ENCODE measurements at places on chromosomes 4 and X. TPM values are rescaled to one million over a fixed set of nuclear protein-coding genes. Genes with fewer than 3 reads are reported as not detected.

DNA sequence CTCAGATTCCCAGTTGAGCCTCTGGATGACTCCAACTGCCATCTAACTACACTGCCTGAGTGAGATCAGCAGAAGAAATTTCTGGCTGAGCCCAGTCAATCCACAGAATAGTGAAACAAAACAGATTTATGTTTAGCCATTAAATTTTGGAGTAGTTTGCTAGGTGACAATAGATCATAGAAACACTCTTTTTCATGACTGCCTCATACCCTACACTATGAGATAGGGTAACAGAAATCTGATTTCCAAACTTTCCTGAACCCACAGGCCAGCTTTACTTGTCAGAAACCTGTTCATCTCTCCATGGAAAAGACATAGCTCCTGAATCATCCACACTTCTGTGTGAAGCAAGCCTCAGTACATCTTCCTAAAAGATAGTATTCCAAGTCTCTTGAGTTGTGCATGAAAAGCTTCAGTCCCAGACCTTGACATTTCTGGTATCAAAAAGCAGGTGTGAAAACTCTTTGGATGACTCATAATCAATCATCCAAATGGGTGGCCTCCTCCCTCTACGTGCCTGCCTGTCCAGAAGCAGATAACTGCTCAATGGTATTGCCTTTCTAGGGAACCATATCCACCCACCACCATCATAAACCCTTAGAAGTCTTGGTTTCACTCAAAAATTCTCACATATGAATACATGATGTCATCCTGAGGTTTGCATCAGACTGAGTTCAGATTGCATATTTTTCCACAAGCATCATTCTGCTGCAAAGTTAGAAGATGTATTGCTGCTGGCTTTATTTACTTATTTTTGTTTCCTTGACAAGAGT, 47.5 kb upstream of the RAP2C start:
- DNase-seq, result no peak

- DNase-seq, result no peak
Measured at GRCh38 chr4:158610790-158611189, 60.9 kb downstream of the C4orf46 start.

DNA sequence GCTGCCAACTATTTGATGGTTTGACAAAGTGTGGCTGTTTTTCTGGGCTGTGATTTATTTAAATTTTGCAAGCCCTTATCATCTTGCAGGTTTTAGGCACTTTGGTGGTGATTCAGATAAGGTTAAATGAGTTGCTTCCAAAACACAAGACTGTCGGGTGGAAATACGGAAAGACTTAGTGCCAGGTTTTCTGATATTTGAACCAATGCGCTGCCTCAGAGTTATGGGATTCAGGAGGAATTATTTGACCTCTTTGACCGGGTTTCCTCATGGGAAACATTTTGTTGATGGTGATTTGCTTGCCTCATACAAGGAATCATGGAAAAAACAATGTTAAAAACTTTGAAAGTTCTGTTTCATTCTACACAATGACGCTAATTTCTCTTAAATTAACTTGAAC, 136.1 kb upstream of the MAP9 start:
- no peak for DNase-seq

DNA sequence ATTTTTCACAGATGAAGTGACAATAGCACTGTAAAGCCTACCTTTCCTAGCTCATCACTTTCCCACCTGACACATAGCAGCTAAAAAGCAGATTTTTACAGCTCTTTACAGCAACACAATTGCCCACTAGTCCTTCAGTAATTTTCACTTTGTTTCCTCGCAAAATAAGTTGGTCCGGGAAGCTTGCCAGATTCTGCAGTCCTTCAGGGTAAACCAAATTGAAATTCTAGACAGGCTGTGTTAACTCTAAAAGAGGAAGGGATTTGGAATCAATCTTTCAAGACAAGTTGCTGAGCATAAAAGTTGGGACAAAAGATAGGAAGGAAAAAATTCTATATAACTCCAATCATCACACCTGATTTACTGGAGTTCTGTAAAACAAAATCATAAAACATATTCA, 8.7 kb downstream of the C1QTNF7 start:
- DNase-seq, result no peak

- DNase-seq, result no peak
Measured at GRCh38 chrX:38880296-38880854, 79.1 kb downstream of the MID1IP1 start.

DNA sequence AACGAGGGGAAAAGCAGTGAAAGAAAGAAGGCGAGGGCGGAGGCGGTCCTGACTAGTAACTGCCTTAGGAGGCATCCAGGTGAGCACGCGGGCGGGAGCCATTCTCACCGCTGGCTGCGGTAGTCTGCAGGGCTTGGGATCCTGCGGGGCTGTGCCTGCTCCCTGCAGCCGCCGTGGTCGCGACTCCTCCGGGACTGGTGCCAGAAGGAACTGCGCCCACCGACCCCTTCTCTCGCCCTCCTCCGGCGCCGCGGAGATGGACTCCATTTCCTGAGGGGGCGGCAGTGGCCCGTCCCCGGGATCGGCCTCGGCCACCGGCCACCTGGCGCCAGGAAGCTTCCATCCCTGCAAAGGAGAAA, 543 bp downstream of the NFXL1 start:
- DNase-seq, result no peak

GRCh38 chrX:21821875-21822274, 17.5 kb upstream of the MBTPS2 start:
- no peak for DNase-seq

DNA sequence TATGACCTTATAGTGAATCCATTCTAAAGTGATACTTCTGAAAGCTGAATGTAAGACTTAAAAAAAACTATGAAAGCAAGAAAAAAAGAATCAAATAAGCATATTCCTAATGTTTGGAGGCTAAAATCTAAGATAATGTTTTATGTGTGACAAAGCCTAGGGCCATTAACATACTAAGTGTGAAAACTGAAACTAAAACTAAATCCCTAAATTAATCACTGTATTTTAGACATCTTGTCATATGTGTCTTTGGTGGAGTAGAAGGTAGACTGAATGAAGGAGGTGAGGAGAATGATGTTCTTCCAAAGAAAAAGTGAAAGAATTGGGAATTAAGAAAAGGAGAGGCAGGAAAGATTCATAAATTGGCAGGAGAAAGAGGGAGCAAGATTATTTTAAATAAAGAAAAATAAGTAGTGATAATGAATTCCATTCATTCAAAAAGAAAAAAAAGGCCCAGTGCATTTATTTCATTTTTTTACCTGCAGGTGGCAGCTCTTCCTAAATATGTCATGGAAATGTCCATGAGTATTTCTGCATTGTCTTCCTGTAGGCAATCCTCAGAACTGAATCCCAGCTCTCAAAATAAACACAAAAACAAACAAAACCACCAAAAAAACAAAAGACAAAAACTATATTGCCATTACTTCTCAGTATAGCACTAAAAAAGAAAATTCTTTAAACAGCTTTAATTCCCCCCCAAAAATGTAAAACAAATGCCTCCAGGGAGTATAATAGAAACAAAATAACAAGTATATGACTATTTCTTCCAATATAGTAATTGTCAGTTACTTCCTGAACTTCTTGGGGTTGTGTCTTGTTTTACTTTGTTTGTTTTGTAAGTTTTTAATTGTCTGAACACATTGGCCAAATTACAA, 17.0 kb upstream of the AP1AR start:
- DNase-seq, result no peak

DNA sequence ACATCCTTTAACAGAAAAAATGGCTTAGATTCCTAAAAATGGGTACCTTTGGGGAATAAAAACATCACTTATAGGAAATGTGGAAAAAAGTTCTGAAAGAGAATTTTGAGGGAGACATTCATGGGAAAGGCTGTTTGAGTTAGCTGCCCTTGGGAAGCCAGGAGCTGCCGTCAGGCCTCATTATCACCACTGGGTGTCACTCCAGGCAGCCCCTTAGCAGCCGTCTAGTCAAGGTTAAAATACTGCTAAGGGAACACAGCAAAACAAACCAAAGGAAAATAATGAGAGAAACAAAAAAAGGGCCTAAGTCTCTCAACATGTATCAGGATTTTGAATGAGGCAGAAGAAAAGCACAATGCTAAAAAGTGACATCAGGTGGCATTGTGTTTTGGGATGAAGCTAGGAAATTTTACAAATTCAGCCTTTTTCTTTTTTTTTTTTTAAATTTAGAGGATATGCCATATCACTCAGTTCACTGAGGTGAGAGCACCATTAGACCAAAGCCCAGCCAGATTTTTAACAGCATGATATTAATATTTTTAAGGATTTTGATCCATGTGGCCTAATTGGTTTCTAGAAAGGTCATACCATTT, 235.3 kb downstream of the GPAT3 start:
- DNase-seq, result no peak

GRCh38 chr4:182142176-182143085, 100.8 kb upstream of the TENM3 start:
- no peak for DNase-seq

GRCh38 chr4:141126769-141127168, 6.5 kb downstream of the RNF150 start:
- no peak for DNase-seq

DNA sequence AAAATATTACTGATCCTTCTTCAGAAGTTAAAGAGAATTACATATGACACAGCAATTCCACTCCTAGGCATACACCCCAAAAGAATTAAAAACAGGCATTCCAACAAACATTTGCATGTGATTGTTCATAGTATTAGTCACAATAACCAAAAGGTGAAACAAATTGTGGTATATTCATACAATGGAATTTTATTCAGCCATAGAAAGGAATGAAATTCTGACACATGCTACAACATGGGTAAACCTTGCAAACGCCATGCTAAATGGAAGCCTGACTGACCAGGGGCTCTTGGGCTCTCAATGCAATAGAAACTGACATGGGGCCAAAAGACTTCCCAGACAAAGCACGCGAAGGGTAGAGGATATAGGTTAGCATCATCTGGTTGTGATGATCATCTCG, 62.1 kb upstream of the S100G start:
- no peak for DNase-seq

DNA sequence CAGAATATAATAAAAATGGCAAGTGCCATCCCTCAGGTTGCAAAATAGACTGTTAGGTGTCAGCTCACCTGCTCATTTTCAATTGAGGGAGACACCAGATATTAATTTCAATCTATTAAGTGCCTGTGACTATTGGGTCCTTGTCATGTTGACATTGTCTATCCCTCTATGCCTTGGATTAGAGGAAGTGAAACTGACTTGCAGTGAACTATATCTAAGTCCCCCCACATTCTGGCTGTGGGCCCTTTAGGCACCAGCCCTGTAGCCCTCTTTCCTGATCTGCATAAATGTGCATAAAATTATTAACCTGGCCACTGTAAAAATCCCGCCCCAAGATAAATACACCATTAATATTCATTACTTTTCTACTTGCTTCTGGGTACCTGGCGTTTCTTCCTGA, 293.0 kb upstream of the CLNK start:
- DNase-seq, result no peak

DNA sequence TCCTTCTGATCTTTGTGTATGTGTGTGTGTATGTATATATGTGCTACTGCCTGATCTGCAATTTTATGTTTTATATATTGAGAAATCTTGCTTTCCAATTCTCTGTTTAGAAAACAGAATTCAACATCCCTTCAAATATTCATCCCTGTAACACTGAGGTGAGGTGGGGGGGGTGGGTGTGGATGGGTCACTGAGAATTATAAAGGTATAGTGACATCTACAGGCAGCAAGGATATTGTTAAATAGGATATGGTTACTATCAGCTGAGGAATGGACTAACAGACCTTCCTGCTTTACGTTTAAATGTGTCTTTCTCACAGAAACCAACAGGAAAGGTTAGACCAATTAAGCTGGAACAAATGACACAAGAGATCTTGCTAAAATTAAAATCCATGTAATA, 19.0 kb upstream of the MAGEB2 start:
- no peak for DNase-seq

- no peak for DNase-seq
Measured at GRCh38 chrX:44253575-44253942, 89.9 kb downstream of the EFHC2 start.

DNA sequence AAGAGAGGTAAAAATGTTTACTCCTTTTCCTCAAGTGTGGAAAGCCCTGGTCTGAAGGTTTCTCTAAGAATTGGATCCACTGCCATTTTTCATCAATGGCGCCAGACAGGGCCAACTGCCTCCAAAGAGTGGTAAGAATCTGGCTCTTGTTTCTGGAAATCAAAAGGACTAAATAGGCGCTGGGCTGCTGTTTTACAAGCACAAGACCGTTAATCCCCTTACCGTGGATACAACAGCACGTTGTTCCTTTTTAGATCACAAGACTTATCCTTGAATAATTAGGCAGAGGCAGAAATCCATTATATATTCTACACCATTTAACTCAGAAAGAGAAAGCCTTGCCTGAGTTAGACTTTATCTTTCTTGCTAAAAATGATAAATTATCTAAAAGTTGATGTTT, 10.6 kb downstream of the CLTRN start:
- DNase-seq, result no peak

DNA sequence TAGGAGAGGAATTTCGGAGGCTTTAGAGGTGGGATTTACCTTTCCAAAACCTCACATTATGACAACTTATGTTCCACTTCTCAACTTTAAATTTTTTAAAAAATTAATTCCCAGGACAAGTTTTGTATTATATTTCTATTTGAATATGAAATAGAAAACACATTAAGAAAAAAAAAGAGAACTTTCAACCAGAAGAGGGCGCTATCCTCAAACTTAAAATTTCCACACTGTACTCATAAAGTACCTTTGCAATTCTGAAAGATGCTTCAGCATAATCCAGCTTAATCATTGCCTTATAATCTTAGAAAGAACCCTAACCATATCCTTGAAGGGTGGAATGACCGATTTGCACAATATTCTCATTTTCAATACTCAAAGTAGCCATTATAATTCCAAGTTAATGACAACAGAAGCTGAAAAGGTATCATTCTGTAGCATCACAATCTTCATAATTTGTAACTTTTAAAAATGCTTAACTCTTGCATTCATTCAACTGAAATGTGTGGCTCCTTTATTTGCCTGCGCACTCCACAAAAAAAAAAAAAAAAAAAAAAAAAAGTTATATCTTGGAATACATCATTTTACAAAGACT, 158.0 kb downstream of the KCNIP4 start:
- no peak for DNase-seq

GRCh38 chrX:80810365-80810978, 795 bp upstream of the BRWD3 start:
- no peak for DNase-seq

The SPANXA2 gene
- not detected for total RNA-seq

The TMEM47 gene
- 54.1 TPM for total RNA-seq

The SPON2 gene
- total RNA-seq, result 119 TPM

The F8A2 gene
- total RNA-seq, result not detected

The CDKL2 gene
- 0.90 TPM for total RNA-seq

The BEND4 gene
- total RNA-seq, result 2.1 TPM

The DCX gene
- 9.6 TPM for total RNA-seq

The TLR10 gene
- total RNA-seq, result 3.0 TPM

The AKAP14 gene
- total RNA-seq, result not detected

The GATA1 gene
- total RNA-seq, result not detected

The CSN2 gene
- not detected for total RNA-seq

The CPZ gene
- 86.5 TPM for total RNA-seq

The IBSP gene
- total RNA-seq, result not detected

The CDX4 gene
- not detected for total RNA-seq

The SETD7 gene
- 77.5 TPM for total RNA-seq

The MAGEA8 gene
- total RNA-seq, result not detected

The SLC7A11 gene
- total RNA-seq, result 1.2 TPM

The PROM1 gene
- total RNA-seq, result 30.5 TPM

The ASB9 gene
- 3.4 TPM for total RNA-seq

The NAP1L3 gene
- 25.2 TPM for total RNA-seq
